ENCODE measurements at places on chromosomes 5 and 9.

DNA sequence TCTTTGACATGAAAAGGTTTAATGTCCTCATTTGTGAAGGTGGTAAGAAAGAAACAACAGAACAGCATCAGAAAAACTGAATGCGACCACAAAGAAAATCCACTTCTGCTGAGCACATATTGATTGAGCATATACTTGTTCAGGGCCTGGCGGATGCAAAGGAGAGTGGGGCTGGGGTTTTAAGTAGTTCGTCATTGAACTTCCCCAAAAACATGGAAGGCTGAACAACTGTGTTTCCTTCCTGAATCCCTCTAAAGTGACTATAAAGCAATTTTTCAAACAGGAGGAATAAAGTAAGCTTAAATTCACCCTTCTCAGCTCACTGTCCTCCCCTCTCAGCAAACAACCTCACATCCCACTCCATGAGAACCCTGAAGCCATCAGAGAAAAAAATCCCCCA lies 262.9 kb downstream of the AGTPBP1 start:
- no peak for DNase-seq

DNA sequence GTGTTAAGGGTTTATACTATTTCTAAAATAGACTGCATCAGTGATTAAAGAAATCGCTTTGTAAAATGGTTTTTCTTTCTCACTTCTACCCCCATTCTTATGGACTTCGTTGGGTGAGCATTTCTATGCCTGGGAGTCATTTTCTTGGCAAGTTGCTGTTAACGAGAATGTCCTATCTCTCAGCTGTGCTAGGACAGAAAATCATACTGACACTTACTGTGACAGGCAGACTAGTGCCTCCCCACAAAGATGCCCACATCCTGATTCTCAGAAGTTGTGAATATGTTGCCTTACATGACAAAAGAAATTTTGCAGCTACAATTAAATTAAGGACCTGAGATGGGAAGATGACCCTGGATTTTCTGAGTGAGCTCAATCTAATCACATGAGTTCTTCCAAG lies 65.1 kb upstream of the NMUR2 start:
- DNase-seq = no peak

GRCh38 chr5:83942155-83942554 lies 221.5 kb upstream of the HAPLN1 start:
- no peak for DNase-seq

DNA sequence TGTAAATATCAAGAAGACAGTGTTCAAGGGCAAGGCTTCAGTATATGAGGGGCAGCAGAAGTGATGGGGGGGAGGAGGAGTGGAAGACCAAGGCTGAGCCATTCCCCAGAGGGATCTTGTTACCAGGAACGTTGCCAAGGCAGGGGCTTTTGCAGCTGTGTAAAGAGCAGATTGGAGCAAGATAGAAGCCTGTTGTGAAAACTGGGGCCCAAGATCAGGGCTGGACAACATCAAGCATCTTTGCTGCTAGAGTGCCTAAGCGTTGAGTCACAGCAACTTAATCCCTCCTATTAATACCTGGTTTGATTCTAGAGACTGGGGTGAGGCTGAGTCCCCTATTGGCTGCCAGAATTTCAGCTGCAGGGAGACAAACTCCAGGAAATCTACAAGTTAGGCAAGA lies 18.4 kb upstream of the ERCC6L2 start:
- peak; percentile 40 for DNase-seq

DNA sequence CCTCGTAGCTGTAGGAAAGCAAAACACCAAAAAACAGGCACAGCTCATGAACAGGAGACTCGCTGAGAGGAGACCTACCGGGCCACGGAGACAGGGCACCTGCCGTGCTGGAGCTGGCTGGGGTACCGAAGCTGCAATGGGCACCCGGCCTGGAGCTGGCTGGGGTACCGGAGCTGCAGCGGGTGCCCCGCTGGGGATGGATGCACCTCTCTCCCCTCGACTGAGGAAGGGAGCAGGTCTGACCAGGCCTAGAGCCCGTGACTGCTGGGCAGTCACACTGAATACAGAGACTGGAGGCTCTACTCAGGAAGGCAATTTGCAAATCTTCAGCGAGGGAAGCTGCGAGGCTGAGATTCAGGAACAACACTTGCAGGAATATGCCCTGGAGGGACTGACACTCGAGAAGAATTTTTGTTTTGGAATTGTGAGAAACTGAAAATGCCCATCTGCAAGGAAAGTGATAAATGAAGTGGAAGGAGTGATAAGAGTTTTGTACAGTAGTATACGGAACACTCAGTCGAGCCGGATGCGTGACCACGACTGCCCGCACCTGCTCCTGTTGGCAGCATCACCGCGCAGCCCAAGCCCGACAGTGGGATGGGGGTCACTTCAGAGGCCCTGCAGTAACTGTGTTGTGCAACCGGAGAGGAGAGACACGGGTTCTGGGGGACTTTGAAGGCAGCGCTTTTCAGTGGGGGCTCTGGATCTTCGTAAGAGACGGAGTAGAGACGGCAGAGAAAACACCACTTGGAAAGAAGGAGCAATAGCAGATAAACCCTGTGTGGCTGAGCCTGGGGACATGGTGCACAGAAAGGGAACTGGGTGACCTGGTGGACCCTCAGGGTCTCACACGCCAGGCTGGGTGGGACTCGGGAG lies 27.9 kb upstream of the LPCAT1 start:
- peak; percentile 34 for DNase-seq

DNA sequence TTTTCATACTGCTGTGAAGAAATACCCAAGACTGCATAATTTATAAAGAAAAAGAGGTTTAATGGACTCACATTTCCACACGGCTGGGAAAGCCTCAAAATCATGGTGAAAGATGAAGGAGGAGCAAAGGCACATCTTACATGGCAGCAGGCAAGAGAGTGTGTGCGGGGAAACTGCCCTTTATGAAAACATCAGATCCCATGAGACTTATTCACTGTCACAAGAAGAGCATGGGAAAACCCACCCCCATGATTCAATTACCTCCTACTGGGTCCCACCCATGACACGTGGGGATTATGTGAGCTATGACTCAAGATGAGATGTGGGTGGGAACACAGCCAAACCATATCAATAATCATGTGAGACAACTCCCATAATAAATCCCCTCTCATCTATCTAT lies 8.7 kb downstream of the TTC39B start:
- no peak for DNase-seq

GRCh38 chr5:181243564-181244343 lies at the start of gene RACK1:
Gene RACK1 (minus strand): TSS chr5:181243906. CDS start chr5:181243800, 106 bp downstream.
- DNase-seq = no peak

- no peak for DNase-seq
These were observed 3.5 kb downstream of the RFESD start for GRCh38 chr5:95649842-95650620.

- DNase-seq = no peak
These were observed 2.5 kb downstream of the ASS1 start for GRCh38 chr9:130447193-130447816.

GRCh38 chr5:167564275-167564674 lies 727.2 kb upstream of the WWC1 start:
- DNase-seq = no peak
